A549 treated with CpdA at 1 μM for 4 hours (cell line): ENCODE measurements at places on chromosomes 2 and 18. TPM values are rescaled to one million over a fixed set of nuclear protein-coding genes. Genes with fewer than 3 reads are reported as not detected.

Gene DTNB
- total RNA-seq, result 8.6 to 10.0 TPM (median 9.4 TPM) in 5 replicates

Gene AFF3
- 0.01 to 0.11 TPM (median 0.02 TPM) in 3 of 5 replicates, not detected in the others for total RNA-seq

Gene DNPEP
- 52.1 to 66.4 TPM (median 56.1 TPM) in 5 replicates for total RNA-seq

Gene FZD7
- 5.2 to 7.9 TPM (median 6.9 TPM) in 5 replicates for total RNA-seq

Gene PDE11A
- 0.29 to 0.58 TPM (median 0.43 TPM) in 5 replicates for total RNA-seq

Gene C18orf54
- 1.9 to 3.6 TPM (median 2.6 TPM) in 5 replicates for total RNA-seq

Gene MYO7B
- 0.12 to 0.32 TPM (median 0.21 TPM) in 5 replicates for total RNA-seq

Gene PSMA8
- not detected in 5 replicates for total RNA-seq

Gene TP53I3
- total RNA-seq, result 164 to 190 TPM (median 177 TPM) in 5 replicates

Gene GAREM2
- total RNA-seq, result 7.5 to 9.7 TPM (median 7.6 TPM) in 5 replicates

Gene CAPG
- total RNA-seq, result 86.1 to 105 TPM (median 92.6 TPM) in 5 replicates

Gene FIGN
- total RNA-seq, result 1.3 to 2.6 TPM (median 2.1 TPM) in 5 replicates

Gene CYS1
- total RNA-seq, result 0.90 to 1.3 TPM (median 1.1 TPM) in 5 replicates

Gene ERMN
- total RNA-seq, result not detected in 5 replicates

Gene SKOR2
- not detected in 5 replicates for total RNA-seq

Gene PTPRN
- 0.86 to 2.1 TPM (median 0.92 TPM) in 5 replicates for total RNA-seq

Gene FBXO36
- total RNA-seq, result 1.0 to 1.8 TPM (median 1.1 TPM) in 5 replicates

Gene IL36A
- total RNA-seq, result not detected in 5 replicates

Gene PJVK
- total RNA-seq, result 1.2 to 1.9 TPM (median 1.7 TPM) in 5 replicates

Gene EMILIN1
- total RNA-seq, result 0.32 to 0.62 TPM (median 0.41 TPM) in 5 replicates

Gene APOB
- 0.29 TPM in 1 of 5 replicates, not detected in the others for total RNA-seq

Gene PNPT1
- 30.0 to 67.8 TPM (median 34.1 TPM) in 5 replicates for total RNA-seq

Gene HAAO
- total RNA-seq, result 0.03 to 0.19 TPM in 2 of 5 replicates, not detected in the others

Gene ESPNL
- 0.13 to 0.37 TPM (median 0.18 TPM) in 4 of 5 replicates, not detected in the other for total RNA-seq

Gene STK16
- 25.4 to 29.7 TPM (median 28.2 TPM) in 5 replicates for total RNA-seq

Gene CYP20A1
- total RNA-seq, result 7.7 to 10.6 TPM (median 8.2 TPM) in 5 replicates

Gene KCNJ3
- total RNA-seq, result not detected in 5 replicates

Gene SGO2
- 11.9 to 15.5 TPM (median 13.9 TPM) in 5 replicates for total RNA-seq

Gene CYRIA
- 0.19 to 0.32 TPM (median 0.31 TPM) in 5 replicates for total RNA-seq

Gene LINC00305
- not detected in 5 replicates for total RNA-seq

Gene RESP18
- total RNA-seq, result not detected in 5 replicates

Gene G6PC2
- not detected in 5 replicates for total RNA-seq

Gene MRPL33
- 292 to 519 TPM (median 317 TPM) in 5 replicates for total RNA-seq

Gene LRP1B
- 0.02 TPM in 1 of 5 replicates, not detected in the others for total RNA-seq

Gene FBXO48
- total RNA-seq, result 0.54 to 0.76 TPM (median 0.61 TPM) in 5 replicates

Gene CASP8
- 33.6 to 41.8 TPM (median 34.6 TPM) in 5 replicates for total RNA-seq

Gene RAX
- not detected in 5 replicates for total RNA-seq

Gene C2orf74
- total RNA-seq, result 15.9 to 23.9 TPM (median 16.7 TPM) in 5 replicates

Gene TNFAIP6
- 1.1 to 1.6 TPM (median 1.4 TPM) in 5 replicates for total RNA-seq

Gene GALR1
- not detected in 5 replicates for total RNA-seq
